NCI-H1694 (cell line): ENCODE measurements at places on chromosomes 12 and 14.

DNA sequence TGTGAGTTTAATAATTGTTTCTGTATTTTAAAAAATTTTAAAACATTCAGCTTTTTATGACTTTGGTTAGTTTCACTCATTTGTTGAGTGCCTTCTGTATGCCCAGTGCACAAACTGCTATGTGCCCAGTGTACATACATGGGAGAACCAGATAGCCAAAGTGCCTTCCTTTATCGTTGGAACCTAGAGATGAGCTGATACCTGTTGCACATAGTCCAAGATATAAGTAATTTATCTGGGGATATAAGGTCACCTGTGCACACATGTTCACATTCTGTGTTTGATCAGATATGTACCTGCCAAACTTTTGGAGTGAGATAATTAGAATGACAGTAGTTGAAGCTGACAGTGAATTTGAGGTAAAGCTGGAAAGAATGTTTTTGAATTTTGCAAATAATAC, 37.9 kb downstream of the RAB21 start:
- DNase-seq, result no peak

DNA sequence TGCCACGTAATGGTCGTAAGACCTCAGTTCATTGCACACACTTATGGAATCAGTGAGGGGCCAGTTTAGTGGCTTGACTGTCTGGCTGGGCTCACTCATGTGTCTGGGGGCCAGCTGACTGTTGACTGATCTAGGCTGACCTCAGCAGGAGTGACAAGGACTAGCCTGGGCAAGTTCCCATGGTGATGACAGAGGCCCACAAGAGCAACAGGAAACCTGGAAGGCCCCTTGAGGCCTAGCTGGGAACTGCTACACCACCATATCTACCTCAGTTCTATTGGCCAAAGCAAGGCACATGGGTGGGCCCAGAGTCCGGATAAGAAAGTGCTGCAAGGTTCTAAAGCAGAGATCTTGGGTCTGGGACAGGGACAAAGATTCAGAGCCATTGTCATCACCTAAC, 21.3 kb upstream of the RFLNA start:
- DNase-seq, result peak; percentile 8

DNA sequence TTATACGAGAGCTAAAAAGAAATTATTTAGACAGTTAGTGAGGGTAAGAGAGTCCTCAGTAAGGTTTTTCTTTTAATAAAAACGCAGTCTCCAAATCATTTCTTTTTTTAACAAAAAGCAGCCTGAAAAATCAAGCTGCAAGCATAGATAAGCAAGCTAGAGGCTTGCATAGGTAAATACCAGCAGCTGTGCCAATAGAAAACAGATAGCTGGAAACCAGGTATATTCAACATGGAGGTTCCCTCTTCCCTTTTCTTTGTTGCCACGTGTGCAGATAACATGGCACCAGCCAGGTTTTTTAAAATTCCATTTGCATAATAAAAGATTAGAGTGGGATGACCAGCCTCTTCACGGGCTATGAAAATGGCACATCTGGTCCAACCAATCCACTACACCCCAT, 6.1 kb upstream of the PRKAB1 start:
- DNase-seq, result no peak

DNA sequence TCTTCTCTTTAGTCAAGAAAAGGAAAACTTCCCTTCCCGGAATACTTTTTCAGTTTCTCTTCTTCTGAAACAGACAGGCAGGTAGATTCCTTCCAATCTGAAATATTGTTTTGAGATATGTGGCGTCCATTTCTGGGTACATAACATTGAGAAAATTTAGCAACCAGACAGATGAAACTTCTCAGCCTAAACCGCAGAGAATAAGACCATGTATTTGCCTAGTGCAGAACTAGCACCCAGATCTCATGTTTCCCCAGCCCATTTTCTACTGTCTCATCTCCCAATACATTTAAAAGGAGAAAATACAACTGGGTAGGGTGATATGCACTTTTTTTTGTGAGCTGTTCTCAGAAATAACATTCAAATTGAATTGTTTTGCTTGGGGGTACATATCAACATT, 6.4 kb downstream of the AVPR1A start:
- no peak for DNase-seq

- no peak for DNase-seq
Measured at GRCh38 chr14:56243110-56243509, 124.9 kb downstream of the PELI2 start.

DNA sequence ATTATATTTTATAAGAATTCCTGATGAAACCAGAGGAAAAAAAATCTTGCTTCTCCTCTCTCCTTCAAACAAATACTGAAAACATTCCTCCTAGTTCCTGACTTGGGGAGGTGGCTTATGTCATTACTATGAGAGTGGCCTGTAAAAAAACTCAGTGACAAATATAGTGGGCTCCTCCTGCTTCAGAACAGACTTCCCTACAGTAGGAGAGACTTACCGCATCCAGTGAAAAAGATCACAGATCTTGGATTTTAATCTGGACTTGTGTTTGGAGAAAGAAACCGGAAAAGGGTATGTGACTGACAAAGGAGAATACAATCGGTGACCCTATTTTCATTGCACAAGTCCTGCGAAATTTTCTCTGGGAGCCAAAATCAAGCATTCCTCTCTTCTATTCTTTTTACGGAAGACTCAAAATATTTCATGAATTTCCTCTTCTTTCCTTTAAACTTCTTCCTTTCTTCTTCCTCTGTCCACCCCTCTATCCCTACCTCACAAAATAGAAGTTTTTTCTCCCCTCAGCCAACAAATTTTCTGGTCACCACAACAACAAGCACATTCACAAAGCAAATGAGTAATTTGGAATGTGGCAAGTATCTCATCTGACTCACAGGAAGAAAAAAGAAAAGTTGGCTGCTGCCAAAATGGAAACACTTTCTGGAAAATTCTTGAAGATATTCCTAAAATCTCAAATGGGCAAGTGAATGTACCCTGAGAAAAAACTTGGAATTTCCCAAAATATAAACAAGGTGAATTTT, 185.1 kb upstream of the CDKN3 start:
- DNase-seq, result no peak

- DNase-seq, result no peak
Measured at GRCh38 chr14:100076133-100076532, 10.9 kb downstream of the EVL start.

DNA sequence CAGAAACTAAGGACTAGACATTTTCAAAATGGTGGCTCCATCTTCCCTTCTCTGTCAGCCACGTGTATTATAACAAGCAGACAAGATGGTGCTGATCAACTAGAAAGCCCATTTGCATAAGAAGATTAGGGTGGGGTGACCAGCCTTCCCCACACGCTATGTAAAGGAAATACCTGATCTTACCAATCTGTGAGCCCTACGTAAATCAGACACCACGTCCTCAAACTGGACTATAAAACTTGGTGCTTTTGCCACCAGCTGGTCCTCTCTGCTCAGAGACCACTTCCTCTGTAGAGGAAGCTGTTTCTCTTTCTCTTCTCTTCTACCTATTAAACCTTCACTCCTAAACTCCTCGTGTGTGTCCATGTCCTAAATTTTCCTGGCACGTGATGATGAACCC, 101.1 kb upstream of the PLEKHG7 start:
- no peak for DNase-seq
